ENCODE measurements at places on chromosomes 3 and 15.

- DNase-seq, result no peak
Observed at GRCh38 chr15:89513284-89513683, 16.9 kb upstream of the RHCG start.

- DNase-seq, result no peak
Observed at GRCh38 chr3:190676481-190676880, 162.6 kb downstream of the IL1RAP start.

GRCh38 chr3:75906555-75907112 lies 121.3 kb upstream of the ZNF717 start:
- no peak for DNase-seq

- DNase-seq, result no peak
Observed at GRCh38 chr3:39207361-39208186, 15.2 kb upstream of the XIRP1 start.

DNA sequence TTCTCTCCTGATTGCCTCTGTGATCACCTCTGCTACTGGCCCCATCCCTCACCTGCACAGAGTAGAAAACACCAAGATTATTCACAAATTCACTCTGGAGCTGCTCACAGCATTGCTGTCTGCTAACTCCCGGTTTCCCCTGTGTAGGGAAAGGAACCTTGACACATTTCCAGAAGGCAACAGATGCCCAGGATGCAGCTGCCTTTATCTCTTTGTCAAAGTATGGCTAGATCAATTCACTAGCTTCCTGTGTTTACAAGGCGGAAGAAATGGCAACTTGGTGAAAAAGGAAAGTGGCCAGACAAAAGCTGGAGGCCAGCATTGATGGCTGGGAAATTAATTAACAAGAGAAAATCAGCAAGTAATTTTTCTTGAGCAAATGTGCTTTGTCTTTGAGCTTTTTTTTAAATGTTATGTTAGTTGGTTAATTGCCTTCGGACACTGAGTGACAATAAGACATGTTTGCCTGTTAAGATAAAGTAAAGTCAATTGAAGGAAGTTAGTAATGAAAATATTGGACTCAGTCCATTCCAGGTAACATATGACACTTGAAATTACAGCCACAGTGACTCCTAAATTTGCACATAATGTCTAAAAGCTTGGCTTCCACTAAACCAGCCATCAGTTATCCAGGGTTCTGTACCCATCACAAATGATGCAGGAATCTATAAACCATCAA lies 394.6 kb upstream of the IL12A start:
- no peak for DNase-seq

GRCh38 chr3:151644020-151644620 lies 89.6 kb upstream of the AADACL2 start:
- no peak for DNase-seq

DNA sequence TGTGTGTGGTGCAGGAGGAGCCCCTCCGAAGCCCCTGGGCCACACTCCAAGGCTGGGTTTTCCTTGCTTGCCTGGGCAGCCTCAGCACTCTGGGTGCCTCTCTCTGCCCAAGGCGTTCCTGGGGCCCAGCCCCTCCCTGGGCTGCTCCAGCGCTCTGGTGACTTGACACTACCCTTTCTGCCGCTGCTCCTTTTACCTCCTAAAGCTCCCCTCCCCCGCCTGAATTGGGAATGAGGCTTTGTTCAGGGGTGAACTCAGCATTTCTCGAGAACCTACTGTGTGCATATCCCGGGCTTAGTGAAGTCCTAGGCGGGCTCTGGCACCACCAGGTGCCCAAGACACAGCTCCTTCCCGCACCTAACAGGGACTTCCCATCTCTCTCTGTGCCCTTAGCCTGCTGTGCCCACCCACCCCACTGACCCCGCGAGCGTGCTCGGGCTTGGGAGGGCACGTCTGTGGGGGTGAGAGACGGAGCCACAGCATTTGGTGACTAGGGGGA lies 1.2 kb upstream of the BAHD1 start:
- no peak for DNase-seq
